Activated gamma-delta T cell (primary cell): ENCODE measurements at places on chromosomes 6 and 20.

GRCh38 chr6:100336876-100337275 lies 127.8 kb downstream of the SIM1 start:
- no peak for DNase-seq

- no peak for DNase-seq
Measured at GRCh38 chr6:110493253-110493800, 16.9 kb upstream of the SLC22A16 start.

DNA sequence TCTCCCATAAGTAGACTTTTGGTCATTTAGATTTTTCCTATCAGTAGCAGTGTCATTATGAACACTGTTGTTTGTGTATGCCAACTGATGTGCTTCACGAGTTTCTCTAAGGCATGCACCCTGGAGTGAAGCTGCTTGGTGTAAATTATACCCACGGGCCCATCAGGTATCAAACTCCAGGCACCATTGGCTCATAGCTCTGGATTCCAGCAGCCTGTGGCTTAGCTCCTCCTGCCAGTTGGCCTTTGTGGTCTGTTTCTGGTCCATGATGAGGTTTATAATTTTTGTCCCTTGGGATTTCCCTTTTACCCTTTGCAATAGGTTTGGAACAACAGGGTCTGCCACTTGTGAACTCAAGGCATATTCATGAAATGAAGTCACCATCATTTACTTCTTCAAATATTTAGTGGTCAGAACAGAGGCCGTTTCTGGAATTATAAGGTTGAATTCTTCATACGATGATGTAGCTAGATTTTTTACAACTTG lies 350.5 kb downstream of the PRL start:
- DNase-seq: no peak

DNA sequence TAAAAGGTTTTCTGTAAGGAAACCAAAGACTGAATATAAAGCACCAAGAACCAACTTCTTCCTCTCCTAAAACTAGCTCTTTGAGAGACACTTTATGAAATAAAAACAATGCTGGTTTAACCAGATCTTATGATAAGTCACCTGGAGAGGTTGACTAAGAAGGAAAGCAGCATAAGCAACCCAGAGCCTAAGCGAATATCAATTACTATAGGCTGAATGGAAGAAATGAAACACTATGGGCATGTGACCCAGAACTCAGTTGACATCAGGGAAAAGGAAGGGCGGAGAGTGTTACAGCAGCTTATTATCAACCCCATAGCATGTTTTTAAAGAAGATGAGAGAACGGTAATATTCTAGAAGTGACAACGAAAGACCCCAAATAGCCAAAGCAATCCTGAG lies 94.1 kb upstream of the STMND1 start:
- no peak for DNase-seq

DNA sequence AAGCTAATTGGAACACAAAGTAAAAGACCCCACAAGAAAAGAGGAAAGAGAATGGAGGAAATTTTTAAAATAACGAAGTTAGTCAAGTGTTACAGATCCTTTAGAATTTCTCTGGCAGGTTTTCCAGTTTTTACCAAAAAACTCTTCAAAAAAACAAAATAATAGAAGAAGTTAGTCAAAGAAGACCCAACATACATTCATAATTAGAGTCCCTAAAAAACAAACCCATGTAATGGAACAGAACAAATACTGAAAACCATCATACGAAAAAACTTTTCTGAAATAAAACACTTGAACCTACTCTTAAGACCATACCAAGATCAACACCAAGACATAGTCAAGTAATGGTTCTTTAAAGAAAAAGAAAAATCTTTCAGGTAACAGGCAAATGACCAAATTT lies 31.6 kb downstream of the RANBP9 start:
- no peak for DNase-seq

DNA sequence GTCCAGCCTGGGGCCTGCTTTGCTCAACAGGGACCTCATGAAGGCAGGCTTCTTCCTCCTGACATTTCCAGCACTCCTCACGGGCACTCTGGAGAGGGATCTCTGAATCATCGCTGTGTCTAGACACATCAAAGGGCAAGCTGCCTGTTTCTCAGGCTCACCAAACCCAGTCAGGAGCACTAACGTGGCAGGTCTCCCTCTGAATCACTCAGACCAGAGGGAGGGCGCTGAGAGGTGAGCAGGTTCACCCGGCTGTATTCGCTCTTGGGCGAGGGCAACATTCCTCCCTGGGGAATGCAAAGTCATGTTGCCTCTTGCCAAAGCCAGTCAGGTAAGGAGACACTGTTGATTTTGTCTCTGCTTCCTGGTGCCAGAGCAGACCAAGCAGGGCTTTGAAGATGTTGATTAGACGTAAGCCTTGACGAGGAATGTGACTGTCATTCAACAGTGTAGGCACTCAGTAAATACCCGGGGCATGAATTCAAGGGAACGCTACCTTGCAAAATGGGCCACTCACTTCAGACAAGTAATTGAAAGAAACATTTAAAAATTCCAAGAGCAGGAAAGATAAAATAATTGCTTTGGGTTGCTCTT lies 50.1 kb downstream of the CYP24A1 start:
- DNase-seq: no peak
